SK-MEL-5 (cell line): ENCODE measurements at places on chromosomes 3 and 15.
A peak's percentile ranks its signal among the peaks of the same experiment; 100 is the strongest.

- peak; percentile 52 for DNase-seq
These were observed 221.0 kb upstream of the EOMES start for GRCh38 chr3:27943106-27943505.

- DNase-seq, result no peak
These were observed 292.9 kb downstream of the TLE3 start for GRCh38 chr15:69804786-69805185.

DNA sequence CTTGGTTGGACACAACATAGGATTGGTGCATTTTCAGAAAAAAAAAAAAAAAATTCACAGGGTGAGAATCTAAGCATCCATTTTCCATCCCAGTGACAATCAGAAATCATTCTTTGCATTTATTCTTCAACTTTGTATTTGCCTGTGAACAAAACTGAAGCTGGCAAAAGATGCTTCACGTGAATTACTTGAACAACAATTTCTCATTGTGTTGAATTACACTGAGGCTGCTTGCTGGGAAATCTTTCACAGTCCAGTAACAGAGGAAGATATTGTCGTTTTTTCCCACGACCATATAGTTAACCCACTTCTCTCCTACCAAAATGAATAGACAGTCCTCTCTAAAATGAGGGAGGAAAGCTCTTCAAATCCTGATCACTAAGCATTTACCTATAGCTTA is 4.3 kb upstream of the SLCO3A1 start:
- peak; percentile 75 for DNase-seq

GRCh38 chr3:59234884-59235633 is 185.2 kb upstream of the CFAP20DC start:
- no peak for DNase-seq

- DNase-seq, result no peak
These were observed 12.3 kb downstream of the HCLS1 start for GRCh38 chr3:121648219-121648958.

- DNase-seq, result no peak
These were observed 642.0 kb upstream of the KCNMB2 start for GRCh38 chr3:177894081-177894728.

DNA sequence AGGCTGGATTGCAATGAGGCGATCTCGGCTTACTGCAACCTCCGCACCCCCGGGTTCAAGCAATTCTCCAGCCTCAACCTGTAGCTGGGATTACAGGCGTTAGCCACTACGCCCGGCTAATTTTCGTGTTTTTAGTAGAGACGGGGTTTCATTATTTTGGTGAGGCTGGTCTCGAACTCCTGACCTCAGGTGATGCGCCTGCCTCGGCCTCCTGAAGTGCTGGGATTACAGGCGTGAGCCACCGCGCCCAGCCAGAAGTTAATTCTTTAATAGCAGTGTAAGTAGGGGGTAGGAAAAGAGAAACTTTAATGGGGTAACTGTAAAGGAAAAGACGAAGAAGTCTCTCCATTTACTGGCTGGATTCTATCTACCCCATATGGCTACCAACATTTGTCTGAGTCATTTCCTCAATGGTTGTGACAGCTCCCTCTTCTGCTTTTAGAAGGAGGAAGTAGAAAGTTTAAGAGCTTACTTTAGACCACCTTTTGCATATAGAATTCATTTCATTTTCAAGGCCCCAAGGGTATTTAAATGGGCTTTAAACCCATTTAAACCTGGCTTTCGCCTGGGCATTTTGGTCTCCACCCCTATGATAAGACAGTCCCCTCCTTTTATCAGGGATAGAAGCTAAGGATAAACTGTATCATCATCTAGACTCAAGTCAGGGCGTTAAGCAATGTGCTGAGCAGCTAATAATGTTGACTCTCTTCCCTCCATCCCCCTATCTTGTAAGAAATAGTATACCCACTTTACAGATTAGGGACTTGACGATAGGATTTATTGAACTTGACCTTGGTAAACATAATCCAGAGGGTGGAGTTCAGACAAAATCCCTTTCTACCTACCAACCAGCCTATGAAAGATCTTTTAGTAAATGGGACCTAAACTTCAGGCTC is 1.1 kb upstream of the CDV3 start:
- DNase-seq, result no peak

DNA sequence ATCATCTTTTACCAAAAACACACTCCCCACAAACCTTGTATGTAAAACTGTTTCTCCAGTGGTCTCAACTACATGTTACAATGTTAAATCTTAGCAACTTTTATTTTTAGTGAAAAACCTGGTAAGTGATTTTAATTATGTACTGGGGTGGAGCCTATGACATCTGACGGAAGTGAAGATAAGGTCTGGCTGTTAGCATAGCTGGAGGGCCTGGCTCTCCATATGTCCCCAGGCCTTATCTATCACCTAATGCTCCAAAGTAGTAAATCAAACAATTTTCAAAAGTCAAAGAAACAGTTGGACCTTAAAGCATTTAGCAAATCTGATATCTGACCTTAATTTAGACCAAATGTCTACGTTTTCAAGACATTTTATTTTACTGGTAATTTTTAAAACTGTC is 173.6 kb upstream of the SMAD3 start:
- no peak for DNase-seq

- DNase-seq, result peak; percentile 34
These were observed 10.6 kb upstream of the P3H2 start for GRCh38 chr3:190131329-190131728.

GRCh38 chr3:156818890-156819289 is 7.3 kb upstream of the LEKR1 start:
- DNase-seq, result no peak

GRCh38 chr15:79898369-79898768 is 1.6 kb upstream of the MTHFS start:
- DNase-seq, result no peak
